ENCODE measurements at places on chromosomes 7 and 10.

GRCh38 chr10:131808370-131808930, 92.4 kb upstream of the PPP2R2D start:
- DNase-seq: no peak

GRCh38 chr10:92239600-92240288, 51.1 kb downstream of the CPEB3 start:
- no peak for DNase-seq

GRCh38 chr10:110851020-110851612, 20.6 kb upstream of the PDCD4 start:
- no peak for DNase-seq

- DNase-seq: no peak
These were observed 51.0 kb downstream of the SKAP2 start for GRCh38 chr7:26813432-26813831.

DNA sequence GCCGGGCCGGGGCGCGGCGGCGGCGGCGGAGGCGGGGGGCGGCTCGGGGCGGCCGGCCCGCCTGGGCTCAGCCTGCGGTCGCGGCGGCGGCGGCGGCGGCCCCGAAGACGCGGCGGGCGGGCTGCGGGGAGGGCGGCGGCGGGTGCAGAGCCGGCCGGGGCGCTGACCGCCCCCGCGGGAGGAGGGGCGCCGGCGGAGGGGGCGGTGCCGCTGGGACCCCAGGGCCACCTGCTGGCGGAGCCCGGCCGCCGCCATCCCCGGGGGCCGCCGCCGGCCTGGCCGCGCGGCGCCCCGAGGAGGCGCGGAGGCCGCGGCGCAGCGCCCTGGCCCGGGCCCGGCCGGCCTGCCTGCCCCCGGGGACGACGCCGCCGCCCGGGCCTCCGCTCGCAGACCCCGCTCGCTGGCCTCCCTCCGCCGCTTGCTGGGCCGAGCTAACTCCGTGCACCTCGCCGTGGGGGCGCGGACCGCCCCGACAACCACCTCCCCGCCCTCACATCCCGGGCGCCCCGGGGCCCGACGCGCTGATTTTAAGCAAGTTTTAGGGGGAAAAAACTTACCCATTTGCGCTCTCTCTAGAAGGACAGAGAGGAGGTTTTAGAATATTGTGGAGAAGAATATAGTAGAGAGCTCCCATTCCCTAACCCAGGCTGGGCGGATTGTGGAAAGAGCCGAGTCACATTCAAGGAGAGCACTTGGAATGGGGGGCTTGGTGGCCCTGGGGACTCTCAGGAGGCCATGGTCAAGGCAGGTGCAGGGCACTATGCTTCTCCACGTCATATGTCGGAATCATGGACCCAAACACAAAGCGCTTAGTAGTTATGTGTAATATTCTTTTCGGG, at the start of gene BEND7:
BEND7 (minus strand) TSS at position 140 of the 839 bp plus-strand sequence. CDS start 481 bp downstream, outside the sequence.
- no peak for DNase-seq

- no peak for DNase-seq
These were observed 36.6 kb upstream of the PDLIM1 start for GRCh38 chr10:95327367-95327766.
